ENCODE measurements at places on chromosomes 13 and 19.

DNA sequence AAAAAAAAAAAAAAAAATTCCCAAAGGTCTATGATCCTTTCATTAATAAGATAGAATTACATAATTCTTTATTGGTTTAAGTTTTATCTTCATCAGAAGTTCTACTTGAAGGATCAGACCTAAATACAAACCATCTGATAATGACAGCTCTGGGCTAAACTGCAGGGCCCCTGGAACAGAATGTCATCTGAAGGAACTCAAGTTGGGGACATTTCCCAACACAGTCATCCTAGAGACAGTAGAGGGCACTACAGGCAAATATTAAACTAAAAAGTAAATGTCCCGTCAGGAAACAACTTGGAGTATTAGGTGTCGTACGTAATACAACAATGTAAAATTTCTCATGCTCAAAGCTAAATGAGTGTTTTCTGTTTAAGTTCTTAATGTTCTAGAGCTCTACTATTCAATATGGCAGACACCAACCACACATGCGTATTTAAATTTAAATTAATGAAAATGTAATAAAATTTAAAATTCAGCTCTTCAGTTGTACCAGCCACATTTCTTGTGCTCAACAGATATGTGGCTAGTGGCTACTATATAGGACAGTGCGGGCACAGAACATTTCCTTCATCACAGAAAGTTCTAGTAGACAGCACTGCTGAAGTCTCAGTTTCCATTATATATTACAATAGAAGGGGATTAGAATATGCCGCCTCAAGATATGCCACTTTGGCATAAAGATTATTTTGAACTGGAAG is 21.8 kb upstream of the NAXD start:
- DNase-seq: no peak

GRCh38 chr19:54959840-54960239 is 6.3 kb upstream of the NLRP2 start:
- no peak for DNase-seq

DNA sequence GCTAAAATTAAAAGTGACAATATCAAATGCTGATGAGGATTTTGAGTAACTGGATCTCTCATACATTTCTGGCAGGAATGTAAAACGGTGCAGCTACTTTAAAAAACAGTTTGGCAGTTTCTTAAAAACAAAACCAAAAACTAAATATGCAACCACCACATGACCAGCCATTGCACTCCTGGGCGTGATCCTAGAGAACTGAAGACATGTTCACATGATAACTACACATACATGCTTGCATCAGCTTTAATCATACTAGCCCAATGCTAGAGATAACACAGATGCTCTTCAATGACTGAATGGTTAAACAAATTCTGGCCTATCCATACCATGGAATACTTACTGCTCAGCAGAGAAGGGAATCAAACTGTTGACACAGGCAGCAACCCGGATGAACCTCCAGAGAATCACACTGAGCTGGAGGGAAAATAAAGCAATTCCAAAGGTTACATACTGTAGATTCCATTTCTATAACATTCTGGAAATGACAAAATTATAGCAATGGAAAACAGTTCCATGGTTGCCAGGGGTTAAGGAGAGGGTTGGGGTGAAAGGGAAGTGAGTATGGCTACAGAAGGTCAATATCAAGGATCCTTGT is 25.5 kb upstream of the NAXD start:
- DNase-seq: no peak

- DNase-seq: no peak
Observed at GRCh38 chr13:20561741-20562140, 5.2 kb upstream of the IFT88 start.

DNA sequence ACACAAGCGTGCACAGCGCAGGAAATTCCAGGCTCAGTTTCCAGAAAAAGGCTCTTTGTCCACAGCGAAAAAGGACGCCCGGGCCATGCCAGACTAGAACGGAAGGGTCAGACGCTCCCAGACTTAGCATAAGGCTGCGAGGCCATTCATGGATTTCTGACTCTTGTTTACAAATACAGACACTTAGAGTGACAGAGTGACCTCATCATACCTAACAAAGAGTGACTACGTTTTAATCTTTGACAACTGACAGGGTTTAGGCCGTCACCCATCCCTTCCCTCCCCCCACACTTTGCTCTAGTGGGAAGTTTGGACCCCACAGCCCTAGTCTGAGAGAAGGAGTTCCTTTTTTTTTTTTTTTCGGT is 418 bp upstream of the ZNF709 start:
- DNase-seq: no peak

DNA sequence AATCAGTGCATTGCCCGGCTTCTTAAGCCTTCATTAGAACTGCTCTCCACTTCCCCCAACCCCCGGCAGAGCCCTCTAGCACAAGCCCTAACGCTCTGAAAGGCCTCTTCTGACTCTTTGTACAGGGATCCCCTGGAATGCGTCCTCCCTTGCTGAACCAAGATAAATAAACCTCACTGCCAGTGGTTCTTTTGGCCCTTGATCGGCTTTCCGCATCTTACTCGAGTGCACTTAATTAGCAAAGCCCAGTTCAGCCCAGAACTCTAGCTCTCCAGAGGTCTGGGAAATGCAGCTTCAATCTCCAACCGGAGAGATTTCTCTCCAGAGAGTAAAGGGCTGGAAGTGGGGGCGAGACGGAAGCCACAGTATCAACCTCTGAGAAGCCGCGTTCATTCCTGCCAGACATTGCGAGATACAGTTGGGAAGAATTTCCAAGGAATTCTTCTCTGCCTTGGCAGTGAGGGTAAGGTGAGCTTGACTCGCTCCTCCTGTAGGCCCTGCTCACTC is 8.7 kb upstream of the ZNF444 start:
- DNase-seq: peak; percentile 41

DNA sequence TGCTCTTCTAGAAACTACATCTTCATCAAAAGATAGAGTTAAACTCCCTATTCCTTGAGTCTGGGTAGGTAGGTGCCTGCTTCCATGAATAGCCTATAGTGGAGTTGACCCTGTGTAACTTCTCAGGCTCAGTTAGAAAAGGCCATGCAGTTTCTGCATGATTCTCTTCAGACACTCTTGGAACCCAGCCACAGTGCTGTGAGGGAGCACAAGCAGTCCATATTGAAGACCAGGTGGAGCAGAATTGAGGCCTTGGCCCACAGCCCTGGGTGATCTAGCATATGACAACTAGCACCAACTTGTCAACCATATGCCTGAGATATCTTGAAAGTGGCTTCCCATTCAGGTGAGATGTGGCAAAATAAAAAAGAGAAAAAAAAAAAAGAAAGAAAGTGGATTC is 10.3 kb upstream of the PAN3 start:
- DNase-seq: no peak

DNA sequence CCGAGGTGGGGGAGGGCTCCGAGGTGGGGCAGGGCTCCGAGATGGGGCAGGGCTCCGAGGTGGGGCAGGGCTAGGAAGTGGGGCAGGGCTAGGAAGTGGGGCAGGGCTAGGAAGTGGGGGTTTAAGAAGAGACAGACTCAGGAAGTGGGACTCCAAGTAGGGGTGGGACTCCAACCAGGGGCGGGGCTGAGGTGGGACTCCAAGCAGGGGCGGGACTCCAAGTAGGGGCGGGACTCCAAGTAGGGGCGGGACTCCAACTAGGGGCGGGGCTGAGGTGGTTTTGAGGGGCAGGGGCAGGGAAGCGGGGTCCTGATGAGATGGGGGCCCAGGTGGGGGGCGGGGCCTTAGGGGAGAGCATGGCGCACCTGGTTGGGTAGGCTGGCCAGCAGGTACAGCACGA is 13.6 kb downstream of the CFD start:
- DNase-seq: no peak

GRCh38 chr13:46097015-46097414 is 7.8 kb downstream of the CPB2 start:
- DNase-seq: no peak

DNA sequence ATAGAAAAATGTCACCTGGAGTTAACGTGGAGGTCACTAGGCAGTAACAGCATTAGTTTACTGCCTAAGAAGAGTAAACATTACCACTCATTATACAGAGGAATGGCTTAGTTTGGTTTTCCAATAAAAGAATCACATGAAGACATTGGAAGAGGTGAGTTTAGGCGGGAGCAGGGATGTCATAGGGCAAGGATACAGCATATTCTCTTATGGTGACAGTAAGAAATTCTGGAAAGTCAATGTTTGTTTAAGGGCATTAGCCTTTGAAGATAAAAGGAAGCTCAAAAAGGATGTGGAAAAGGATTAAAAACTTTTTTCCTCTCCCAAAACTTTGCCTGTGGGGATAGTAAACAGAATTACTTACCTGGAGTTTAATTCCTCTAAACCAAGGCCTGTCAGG is 4.1 kb downstream of the POLR1D start:
- DNase-seq: no peak

- no peak for DNase-seq
Observed at GRCh38 chr19:50822661-50823208, 852 bp downstream of the KLK1 start.

All from uterus (tissue), 4 donors.